ENCODE measurements at places on chromosomes 5 and 9.

- DNase-seq, result no peak
Measured at GRCh38 chr5:142862594-142862993, 92.4 kb downstream of the ARHGAP26 start.

DNA sequence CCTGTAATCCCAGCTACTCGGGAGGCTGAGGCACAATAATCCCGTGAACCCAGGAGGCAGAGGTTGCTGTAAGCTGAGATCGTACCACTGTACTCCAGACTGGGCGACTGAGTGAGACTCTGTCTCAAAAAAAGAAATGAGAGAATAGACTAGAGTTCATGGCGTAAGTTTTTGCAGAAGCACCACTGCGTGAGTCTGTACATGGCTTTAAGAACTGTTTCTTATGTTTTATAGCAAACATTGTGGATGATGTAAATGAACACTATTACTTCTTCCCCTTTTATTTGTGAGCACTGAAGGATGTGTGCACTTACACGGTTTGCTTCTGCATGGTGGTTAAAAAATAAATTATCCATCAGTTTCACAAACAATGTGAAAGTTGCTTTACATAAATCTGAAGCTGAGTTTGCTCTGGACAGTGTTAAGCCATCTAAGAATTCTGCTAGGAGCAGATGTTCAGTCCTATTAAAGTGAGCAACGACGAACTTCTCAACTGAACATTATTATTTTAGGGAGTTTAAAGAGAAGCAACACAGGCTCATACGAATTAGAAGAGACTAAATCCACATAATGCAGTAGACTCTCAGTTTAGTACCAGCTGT, 52.5 kb downstream of the ZFAND5 start:
- no peak for DNase-seq

DNA sequence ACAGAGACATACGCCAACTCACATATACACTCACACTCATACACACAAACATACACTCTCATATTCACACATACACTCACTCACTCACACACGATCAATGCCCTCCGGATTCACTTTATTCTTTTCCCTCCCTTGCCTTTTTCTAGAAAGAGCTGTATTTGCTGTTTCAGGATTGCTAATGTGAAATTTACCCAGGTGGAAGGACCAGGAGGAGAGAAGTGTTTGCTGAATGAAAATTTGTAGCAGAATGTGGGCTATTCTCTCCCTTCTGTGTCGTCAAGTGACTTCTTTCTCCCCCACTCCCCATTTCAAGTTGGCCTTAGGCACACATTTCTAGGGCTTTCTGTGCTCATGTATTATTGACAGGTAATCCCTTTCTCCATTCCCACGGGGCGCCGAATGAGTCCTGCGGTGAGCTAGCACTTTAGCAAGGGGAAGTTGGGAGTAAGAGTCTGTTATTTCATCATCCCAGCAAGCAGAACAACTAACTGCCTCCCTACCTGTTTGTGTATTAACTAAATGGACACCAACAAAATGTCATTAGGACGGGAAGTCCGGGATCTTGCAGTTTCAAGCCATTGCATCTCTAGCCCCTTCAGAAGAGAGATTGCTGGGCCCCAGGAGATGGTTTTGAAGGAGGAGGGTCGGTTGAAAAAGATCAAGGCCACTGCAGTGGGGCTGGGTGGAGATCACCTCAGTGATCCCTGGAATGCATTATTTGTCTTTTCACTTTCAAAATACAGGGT, 97.1 kb upstream of the TAF11L2 start:
- DNase-seq, result no peak

DNA sequence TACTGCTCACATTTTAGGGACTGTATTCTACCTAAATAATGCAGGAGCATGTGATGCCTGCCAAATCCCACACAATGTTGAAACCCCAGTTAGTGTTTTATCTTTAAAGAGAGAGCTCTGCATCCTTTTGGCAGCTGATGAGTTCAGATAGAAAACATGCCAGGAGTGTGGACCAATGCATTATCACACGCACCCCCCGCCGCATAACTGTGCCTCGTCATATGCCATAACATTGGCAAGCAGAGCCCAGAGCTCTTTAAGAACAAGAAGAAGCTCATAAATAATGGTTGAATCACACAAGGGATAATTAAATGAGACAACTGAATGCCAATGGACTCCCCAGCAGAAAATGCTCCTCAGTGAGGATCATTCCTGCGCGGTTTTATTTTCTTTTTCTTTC, 52.8 kb upstream of the RORB start:
- no peak for DNase-seq

- no peak for DNase-seq
Measured at GRCh38 chr9:124290743-124291554, 33.2 kb downstream of the NEK6 start.

DNA sequence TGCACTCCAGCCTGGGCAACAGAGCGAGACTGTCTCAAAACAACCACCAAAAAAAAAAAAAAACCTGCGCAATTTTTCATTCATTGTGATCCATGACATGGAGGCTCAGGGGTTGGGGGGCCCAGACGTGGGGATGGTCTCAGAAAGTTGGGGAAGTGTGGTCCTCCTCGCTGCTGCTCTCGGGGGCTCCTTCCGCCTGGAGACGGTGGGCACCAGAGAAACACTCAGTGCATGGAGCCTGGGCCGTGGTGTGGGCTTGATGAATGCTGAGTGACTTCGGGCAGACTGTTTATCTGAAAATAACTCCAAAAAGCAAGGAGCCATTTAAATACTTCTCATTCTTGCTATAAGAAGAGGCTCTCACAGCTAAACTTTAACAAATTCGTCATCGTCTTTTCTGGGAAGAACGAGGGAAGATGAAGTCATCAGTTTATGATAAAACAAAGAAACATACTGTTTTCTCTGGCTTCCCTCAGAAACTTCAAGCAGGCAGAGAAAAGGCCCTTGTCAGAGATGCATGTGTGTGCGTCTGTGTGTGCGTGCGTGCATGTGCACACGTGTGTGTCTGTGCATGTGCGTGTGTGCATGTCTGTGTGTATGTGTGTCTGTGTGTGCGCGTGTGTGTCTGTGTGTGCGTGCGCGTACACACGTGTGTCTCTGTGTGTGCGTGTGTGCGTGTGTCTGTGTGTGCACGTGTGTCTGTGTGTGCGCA, 35.0 kb downstream of the RASGEF1C start:
- DNase-seq, result peak; percentile 14

GRCh38 chr5:156208271-156208670, 118.7 kb upstream of the SGCD start:
- no peak for DNase-seq

DNA sequence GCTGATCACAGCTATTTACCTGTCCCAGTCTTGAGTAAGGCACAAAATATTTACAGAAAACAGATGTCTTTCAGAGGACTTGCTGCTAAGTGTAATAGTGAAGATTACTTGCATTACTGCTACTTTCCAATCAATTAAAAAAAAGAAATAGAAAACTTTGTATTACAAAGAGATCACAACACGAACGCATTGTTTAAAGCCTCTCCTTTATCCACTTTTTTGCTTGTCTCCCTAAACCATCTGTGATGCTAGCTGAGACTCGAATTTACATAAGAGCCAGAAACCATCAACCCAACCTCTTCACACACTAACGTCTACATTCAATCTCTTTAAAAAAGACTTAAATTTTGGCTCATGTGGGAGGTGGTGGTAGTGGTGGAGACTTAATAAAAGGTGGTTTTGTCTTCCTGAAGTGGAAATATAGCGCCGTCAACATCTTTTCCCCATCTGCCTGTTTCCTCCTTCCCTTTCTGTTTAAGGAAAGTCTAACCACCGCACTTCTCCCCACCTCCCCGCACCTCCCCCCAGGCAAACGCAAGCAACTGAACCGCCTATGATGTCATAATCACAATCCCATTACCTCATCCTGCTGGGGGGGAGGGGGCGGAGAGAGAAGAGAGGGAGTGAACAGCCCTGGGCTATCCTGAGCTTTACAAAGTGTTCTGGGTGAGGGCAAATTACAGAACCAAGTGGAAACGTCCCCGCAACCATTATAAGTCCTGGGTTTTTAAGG, 948 bp upstream of the FAM53C start:
- peak; percentile 75 for DNase-seq

- no peak for DNase-seq
Measured at GRCh38 chr5:63050916-63051315, 472.3 kb downstream of the LRRC70 start.

DNA sequence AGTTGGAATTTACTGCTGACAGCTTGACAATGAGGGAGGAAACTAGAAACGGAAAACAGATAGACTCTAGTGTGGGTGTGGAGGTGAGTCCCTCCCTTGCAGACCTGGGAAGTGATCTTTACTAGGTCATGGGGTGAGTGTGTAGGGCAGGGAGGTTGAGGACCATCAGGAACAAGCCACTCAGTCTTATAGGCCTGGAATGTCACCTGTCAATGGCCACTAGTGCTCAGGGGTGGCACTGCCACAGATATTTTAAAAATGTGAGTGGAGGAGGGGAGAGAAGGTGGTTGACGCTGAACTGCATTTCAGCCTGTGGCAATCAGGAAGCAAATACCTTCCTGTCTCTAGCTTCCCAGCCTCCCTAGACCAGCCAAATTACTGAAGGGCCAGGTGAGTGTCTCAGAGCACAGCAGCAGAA, 9.0 kb downstream of the OR2S2 start:
- DNase-seq, result no peak

DNA sequence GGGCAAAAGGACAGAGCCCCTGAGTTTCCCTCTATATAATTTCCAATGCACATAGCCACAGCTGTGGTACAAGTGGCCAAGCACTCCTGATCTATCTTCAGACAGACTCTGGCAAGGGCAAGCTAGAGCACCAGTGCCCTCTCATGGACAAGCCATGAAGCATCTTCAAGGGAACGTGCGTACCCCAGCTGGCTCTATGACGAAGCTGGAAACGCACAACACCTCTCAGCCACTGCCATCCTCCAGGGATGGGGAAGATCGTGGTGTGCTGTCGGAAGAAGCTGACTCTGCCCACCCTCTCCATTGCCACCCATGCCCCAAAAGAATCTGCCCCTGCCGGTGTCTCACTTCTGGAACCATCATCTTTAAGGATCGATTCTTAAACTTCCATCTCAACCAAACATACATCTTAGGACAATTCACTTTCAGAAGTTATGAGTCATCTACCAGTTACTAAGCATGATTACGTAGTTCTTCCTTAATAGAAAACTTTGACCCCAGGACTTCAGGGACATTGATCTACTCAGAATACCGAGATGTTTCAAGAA, 482.9 kb downstream of the AGTPBP1 start:
- peak; percentile 74 for DNase-seq

DNA sequence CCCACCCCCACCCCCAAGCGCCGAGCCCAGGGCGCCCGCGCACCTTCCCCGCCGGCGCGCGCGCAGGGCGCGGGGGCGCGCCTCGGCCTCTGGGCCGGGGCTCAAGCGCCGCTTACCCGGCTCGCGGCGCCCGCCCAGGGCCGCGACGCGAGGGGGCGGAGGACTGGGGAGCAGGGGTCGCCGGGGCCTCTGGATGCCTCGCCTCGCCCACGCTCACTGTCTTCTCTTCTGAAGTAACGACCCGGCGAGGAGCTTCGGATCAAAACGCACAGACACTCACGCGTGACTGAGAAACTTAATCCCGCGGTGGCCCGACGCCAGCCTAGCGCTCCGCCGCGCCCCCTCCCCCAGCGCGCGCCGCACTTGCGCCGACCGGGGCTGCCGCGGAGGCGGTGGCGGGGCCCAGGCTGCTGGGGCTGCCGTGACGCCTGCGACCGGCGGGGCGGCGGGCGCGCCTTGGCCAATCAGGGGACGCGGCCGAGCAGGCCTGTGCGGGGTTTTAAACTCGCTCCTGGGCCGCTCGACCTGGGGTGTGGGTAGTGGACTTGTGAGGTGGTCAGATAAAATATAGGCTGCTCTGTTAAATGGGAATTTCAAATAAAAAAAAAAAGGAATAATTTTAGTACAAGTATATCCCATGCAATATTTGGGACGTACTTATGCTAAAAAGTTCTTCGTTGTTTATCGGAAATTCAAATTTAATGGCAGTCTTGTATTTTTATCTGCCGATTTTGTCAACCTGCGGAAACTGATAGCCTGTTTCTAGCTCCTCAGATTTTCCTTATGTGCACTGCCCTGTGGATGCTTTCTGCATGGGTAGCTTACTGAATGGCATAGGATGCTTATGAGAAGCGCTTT, at the start of gene MPDZ:
Gene MPDZ, minus strand, starts transcription at position 409 of the 858 bp plus-strand sequence. CDS start 29,377 bp downstream, outside the sequence.
- DNase-seq, result peak; percentile 77

GRCh38 chr9:89603767-89604665, 796 bp upstream of the GADD45G start:
- DNase-seq, result no peak

- no peak for DNase-seq
Measured at GRCh38 chr5:107952450-107952849, 281.7 kb upstream of the EFNA5 start.

- no peak for DNase-seq
Measured at GRCh38 chr9:133080161-133080560, 18.4 kb downstream of the CEL start.

GRCh38 chr5:33774341-33774740, 117.4 kb downstream of the ADAMTS12 start:
- no peak for DNase-seq

- peak; percentile 49 for DNase-seq
Measured at GRCh38 chr5:180831139-180832093, 28.8 kb upstream of the MGAT1 start.

DNA sequence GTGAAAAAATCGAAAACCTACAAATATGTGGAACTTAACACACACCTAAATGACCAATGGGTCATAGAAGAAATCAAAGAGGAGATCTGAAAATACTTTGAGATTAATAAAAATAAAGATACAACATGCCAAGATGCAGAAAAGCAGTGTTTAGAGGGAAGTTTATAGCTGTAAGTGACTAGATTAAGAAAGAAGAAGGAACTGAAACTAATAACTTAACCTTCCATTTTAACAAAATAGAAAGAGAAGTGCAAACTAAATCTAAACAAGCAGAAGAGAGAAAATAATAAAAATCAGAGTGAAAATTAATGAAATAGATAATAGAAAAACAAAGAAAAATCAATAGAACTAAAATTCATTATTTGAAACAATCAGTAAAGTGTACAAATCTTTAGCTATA, 103.0 kb upstream of the MAMDC2 start:
- no peak for DNase-seq

DNA sequence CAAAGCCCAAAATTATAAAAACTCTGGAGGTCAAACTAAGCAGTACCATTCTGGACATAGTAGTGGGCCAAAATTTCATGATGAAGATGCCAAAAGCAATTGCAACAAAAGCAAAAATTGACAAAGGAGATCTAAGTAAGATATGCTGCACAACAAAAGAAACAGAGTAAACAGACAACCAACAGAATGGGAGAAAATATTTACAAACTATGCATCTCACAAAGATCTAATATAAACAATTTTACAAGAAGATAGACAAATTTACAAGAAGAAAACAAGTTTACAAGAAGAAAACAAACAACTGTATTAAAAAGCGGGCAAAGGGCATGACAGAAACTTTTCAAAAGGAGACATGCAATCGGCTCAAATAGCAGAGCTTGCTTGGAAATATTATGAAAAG, 396.9 kb downstream of the CDH9 start:
- no peak for DNase-seq

- no peak for DNase-seq
Measured at GRCh38 chr9:110668570-110669167, at the start of gene MUSK. Gene MUSK (plus strand): TSS chr9:110668791. CDS start chr9:110668905, 114 bp downstream.

DNA sequence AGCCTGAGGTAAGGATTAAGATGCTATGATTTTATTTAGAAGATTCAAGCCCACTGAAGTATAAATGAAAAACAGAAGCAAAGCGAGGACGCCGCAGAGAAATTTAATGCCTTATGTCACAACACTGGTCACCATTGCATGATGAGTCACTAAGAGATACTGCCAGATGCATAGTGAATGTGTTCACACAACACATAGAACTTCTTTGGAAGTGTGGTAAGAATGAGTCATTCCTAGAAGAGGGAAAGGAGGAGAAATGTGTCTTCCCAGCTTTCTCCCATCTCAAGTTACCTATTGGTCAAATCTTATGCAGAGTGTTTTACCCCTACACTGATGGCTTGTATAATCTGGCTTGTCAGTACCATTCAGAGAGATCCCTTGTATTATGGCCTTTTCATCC, 465.3 kb upstream of the ARRDC3 start:
- DNase-seq, result peak; percentile 90
